ENCODE measurements at places on chromosomes 12 and 14.

DNA sequence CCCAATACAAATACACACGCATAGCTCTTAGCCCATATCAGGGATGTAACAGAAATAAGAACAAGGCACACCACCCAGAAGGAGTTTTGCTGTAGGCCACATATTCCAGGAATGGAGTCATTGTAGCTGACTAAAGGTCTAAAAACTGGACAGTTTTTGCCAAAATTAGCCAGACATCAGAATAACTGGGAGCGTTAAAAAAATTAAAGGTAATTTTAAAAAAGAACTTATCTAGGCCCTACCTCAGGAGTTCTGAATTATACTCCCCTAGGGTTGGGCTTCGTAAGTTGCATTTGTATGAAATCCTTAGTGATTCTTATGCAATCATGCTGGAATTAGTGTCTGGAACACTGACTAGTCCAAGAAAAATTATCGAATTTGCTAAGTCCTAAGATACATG is 987.7 kb downstream of the GALC start:
- DNase-seq = no peak

DNA sequence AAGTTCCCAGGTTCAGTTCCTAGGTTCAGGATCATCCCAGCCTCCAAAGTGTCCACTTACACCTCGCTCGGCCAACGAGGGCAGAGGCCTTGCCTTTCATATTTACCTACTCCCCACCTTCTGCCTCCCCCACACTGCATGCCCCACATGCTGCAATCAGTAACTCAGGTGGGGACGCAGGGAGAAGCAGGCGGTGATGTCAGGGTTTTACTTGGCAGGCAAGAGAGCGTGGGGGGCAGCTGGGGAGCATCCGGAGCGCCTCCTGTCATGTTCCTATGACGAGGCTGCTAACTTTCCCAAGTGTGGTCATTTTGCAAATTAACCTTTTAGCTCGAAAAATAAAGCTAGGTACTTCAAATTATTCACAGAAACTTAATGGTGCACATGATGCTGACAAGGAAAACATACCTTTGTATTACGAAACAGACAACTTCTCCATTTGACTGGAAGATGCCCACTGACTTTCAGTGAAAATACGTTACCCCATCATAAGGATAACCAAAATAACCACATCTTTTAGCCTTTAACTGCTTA is 53.8 kb downstream of the SETD3 start:
- no peak for DNase-seq

GRCh38 chr12:19641235-19642080 is 202.2 kb downstream of the AEBP2 start:
- DNase-seq = no peak

DNA sequence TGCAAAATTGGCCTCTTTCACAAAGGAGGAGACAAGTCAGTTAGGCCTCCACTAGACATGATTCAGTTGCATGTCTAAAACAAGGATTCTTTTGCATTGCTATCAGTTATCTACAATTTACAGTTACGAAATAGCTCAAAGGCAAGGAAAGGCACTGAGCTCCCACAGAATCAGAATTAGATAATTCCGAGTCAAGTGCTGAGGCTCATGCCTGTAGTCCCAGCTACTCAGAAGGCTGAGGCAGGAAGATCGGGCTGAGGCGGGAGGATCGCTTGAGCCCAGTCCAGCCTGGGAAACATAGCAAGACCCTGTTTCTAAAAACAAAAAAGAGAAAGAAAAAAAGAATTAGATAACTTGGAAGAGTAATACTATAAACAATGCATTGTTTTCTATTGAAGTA is 12.3 kb upstream of the RTRAF start:
- DNase-seq = no peak

GRCh38 chr12:27575762-27576118 is 51.7 kb downstream of the PPFIBP1 start:
- DNase-seq = no peak

DNA sequence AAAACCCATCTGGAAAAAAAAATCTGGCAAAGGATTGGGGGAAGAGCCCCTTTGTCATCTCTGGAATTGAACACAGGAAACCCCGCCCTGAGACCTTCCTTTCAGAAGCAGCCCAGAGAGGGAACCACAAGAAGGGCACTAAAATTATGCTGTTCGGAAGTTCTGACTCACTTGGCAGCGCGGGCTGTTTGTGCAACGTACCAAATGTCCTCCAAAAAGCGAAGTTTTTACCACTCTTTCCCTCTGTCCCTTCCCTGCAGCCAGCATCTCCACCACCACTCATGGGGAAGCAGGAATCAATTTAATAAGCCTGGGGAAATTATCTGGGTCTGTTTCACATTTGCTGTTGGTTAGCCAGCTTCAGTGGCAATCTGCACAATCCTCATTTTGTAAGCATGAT is 3.2 kb upstream of the SYNE3 start:
- DNase-seq = no peak

DNA sequence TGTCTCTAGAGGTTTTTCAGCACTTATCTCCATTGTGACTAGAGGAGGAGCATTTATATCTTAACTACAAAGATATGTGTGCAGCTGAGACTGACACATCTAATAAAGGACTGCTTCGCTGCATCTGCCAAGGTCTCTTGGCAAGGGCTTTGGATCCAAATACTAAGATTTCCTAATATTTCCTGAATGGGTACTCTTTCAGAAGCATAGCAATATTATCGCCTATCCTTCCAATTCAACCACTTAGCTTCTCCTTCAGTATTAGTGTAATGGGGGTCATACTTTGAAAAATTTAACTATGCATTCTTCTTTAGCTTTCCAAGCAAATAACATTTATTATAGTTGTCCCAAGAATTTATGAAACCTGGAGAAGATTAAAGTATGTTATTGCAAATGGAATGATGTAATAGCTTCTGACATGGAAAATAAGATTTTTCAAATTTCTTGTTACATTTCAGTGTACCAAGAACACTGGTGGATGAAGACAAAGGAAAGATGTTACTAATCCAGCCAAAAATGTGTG is 243.0 kb upstream of the PDE3A start:
- no peak for DNase-seq

DNA sequence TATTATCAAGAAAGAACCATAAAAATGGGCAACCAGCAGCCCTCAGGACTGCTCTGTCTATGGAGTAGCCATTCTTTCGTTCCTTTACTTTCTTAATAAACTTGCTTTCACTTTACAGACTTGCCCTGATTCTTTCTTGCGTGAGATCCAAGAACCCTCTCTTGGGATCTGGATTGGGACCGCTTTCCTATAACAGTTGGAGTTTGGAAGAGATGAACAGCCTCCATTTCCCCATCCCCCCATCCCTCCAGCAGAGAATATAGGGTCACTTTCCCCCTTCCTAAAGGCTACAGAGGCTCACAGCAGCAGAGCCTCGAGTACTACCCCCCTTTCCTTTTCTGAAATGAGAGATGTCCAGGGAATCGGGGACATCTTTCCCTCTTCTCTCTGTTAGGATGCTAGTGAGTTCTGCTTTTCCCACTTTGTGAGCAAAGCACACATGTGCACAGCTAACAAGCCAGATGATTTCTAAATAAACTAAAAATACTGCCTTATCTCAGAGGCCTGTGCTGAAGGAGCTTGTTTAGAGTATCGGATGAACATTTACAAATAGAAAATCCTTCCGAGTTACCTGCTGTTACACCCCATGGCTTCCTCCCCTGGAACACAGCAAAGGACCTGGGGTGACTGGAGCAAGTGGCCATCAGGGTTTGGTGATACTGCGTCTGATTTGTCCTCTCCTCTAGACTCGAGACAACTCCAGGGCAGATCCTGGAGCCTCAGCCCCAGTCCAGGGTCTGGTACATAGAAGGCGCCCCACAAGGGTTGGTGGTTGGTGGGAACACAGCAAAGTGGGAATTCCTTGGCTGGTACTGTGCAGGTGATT is 144.2 kb downstream of the SLC38A6 start:
- no peak for DNase-seq

DNA sequence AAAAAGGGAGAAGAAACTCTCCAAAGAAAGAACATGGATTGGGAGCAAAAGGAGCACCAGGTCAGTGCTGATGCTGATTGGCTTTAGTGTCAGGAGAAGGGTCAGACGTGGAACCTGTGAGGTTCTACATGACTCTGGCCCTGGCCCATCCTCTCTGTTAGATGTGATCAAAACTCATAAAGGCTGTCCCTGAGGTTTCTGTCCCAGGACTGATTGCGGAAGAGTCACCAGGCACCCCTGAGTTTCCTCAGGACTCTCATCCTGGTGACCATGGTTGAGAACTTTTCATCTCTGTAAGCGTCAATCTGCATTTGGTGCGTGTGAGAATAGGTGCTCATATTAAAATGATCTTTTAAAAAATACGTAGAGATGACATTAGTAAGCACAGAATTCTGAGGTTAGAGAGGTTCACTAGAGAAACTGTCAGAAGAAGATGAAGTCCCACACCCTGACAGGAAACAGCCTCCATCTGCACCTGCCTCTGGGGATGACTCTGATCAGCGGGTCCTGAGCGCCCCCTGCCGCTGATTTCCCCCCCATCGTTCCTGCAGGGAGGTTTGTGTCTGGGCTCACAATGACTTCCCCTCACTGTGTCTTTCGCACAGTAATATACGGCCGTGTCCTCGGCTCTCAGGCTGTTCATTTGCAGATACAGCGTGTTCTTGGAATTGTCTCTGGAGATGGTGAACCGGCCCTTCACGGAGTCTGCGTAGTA is 741.8 kb downstream of the TMEM121 start:
- no peak for DNase-seq
